Lower lobe of right lung (tissue), 2 donors: ENCODE measurements at places on chromosomes 13 and 19. TPM values are rescaled to one million over a fixed set of nuclear protein-coding genes. Genes with fewer than 3 reads are reported as not detected.

The KLF1 gene
- 0.24 TPM for total RNA-seq

The LILRB4 gene
- total RNA-seq: 43.7 TPM

The CLN5 gene
- 38.2 TPM for total RNA-seq

GRCh38 chr19:47433121-47433520, 13.8 kb upstream of the MEIS3 start:
- H3K4me3 ChIP-seq: no peak overlapping the region
- no peak for DNase-seq
- no peaks in the 10 kb centered on the region for H3K36me3 ChIP-seq
- peaks cover 86% of the 10 kb centered on the region for H3K27me3 ChIP-seq

DNA sequence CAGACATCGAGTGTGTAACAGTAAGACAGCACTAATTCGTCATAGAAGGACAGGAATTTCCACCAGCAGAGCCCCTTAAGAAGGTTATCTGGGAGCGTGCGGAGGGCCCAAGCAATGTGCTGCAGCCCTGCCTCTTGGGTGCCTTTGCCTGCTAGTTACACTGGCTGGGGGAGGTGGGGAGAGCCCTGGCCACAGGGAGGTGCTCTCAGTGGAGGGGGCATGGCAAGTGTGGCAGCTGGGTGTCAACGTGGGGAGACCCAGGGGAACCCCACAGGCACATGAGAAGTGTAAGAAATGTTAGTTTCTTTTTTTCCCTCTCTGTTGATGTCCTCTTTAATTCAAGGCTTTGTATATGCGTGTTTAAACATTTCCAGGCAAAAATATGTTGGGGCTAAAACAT, 50.9 kb upstream of the TMTC4 start:
- no peaks in the 10 kb centered on the region for H3K27me3 ChIP-seq
- H3K4me3 ChIP-seq: no peak overlapping the region
- H3K27ac ChIP-seq: no peak overlapping the region
- H3K4me1 ChIP-seq: no peaks in the 10 kb centered on the region
- no peak for DNase-seq

GRCh38 chr13:44523146-44524015, 52.7 kb downstream of the TSC22D1 start:
- no peak overlapping the region for H3K27ac ChIP-seq
- no peaks in the 10 kb centered on the region for H3K27me3 ChIP-seq
- H3K4me1 ChIP-seq: no peaks in the 10 kb centered on the region
- H3K4me3 ChIP-seq: no peak overlapping the region
- DNase-seq: no peak

- no peaks in the 10 kb centered on the region for H3K36me3 ChIP-seq
- no peak overlapping the region for H3K27ac ChIP-seq
- no peaks in the 10 kb centered on the region for H3K4me1 ChIP-seq
- no peak overlapping the region for H3K4me3 ChIP-seq
Observed at GRCh38 chr13:29993716-29994488, 143.5 kb upstream of the UBL3 start.

GRCh38 chr19:35733180-35734125, 8.8 kb downstream of the IGFLR1 start:
- H3K4me1 ChIP-seq: no peaks in the 10 kb centered on the region
- H3K27me3 ChIP-seq: no peaks in the 10 kb centered on the region
- no peak overlapping the region for H3K27ac ChIP-seq

DNA sequence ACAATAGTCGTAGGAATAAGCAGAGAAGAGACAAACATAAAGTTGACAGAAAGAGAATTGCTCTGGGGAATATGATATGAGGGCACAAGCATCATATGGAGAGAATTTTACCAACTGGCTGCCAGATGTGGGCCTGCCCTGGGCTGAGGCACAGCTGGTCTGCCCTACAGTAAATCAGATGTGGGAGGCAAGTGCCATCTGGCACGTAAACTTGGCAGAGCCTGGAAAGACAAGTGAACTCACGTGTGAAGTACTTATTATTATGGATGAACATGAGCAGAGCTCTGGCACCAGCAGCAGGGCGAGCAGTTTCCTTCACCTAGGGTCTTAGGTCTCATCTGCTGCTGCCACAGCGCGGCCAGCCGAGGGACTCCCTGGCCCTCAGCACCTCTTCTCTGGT, 20.6 kb downstream of the PCDH8 start:
- H3K27me3 ChIP-seq: peaks cover 3% of the 10 kb centered on the region
- no peak overlapping the region for H3K4me3 ChIP-seq
- H3K36me3 ChIP-seq: no peaks in the 10 kb centered on the region
- no peaks in the 10 kb centered on the region for H3K4me1 ChIP-seq
- no peak overlapping the region for H3K27ac ChIP-seq
- no peak for DNase-seq

- no peaks in the 10 kb centered on the region for H3K27me3 ChIP-seq
- peaks cover 6% of the 10 kb centered on the region for H3K36me3 ChIP-seq
- peak; percentile 89 for DNase-seq
- peak overlapping the region; percentile 96 for H3K27ac ChIP-seq
- peaks cover 40% of the 10 kb centered on the region for H3K4me1 ChIP-seq
Observed at GRCh38 chr19:48637948-48638830, 1.0 kb upstream of the DBP start.

- H3K4me1 ChIP-seq: no peaks in the 10 kb centered on the region
- no peak overlapping the region for H3K27ac ChIP-seq
- H3K4me3 ChIP-seq: no peak overlapping the region
- H3K36me3 ChIP-seq: no peaks in the 10 kb centered on the region
- DNase-seq: no peak
Observed at GRCh38 chr13:92734545-92734944, 492.1 kb upstream of the GPC6 start.

GRCh38 chr13:94966422-94966955, 254.1 kb upstream of the SOX21 start:
- H3K36me3 ChIP-seq: no peaks in the 10 kb centered on the region
- peaks cover 75% of the 10 kb centered on the region for H3K27me3 ChIP-seq
- H3K4me3 ChIP-seq: no peak overlapping the region
- no peak overlapping the region for H3K27ac ChIP-seq
- H3K4me1 ChIP-seq: peaks cover 10% of the 10 kb centered on the region

DNA sequence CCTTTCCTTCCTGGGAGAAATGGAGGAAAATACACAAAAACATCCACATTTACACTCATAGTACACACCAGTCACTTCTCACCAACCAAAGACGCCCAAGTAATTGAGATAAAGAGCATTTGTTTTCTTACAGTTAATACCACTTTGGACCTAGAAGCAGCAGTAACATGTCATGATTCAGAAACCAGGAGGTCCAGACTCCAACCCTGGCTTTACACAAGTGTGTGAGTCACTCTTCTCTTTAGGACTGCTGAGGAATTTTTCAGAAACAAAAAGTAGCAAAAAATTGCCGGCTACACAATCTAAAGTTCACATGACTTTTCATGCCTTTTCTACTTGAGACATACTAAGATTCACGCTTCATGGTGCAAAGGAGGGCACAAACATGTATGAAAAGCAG, 42.1 kb downstream of the TUBGCP3 start:
- peaks cover 71% of the 10 kb centered on the region for H3K36me3 ChIP-seq
- H3K27ac ChIP-seq: no peak overlapping the region
- no peaks in the 10 kb centered on the region for H3K4me1 ChIP-seq
- no peak for DNase-seq
- no peak overlapping the region for H3K4me3 ChIP-seq
